Left ventricle myocardium superior (tissue), 1 donor: ENCODE measurements at places on chromosomes 16 and 17. TPM values are rescaled to one million over a fixed set of nuclear protein-coding genes. Genes with fewer than 3 reads are reported as not detected.

DNA sequence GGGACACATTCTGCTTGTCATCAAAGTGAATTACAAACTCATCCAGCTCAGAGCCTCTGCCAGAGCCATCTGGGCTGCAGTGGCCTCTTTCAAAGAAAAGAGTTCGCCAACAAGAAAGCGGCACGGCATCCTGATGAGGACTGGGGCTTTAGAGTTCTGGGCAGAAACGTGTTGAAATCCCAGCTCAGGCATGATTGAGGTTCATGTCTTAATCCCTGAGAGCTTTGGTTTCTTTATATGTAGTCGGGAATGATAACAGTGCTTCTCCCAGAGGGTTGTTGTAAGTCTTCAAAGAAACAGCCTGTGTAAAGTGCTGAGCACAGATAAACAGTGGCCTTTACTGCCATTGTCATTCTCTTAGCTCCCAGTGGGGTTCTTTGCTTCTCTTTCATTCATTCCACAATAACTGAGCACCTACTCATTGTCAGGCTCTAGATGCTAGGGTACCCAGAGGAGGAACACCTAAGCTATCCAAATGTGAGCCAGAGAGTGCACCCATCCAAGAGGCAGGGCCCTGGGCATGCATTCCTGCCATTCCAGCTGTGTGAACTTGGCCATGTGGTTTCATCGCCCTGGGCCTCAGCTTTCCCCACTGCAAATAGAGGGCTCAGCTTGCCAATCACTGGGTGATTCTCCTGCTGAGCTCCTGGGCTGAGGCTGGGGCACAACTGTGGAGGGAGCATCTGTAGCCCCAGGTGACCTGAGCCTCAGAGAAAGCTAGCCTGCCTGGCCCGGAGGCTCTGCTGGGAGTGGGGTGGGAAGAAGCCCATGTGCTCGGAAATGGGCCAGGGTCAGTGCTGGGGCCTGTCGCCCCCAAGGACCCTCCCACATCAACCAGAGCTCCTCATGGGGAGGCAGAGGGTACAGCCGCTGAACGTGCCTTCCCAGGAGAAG is 38.3 kb upstream of the CRHR1 start:
- DNase-seq: no peak

GRCh38 chr17:61127960-61128359 is 271.7 kb upstream of the TBX2 start:
- DNase-seq: no peak

DNA sequence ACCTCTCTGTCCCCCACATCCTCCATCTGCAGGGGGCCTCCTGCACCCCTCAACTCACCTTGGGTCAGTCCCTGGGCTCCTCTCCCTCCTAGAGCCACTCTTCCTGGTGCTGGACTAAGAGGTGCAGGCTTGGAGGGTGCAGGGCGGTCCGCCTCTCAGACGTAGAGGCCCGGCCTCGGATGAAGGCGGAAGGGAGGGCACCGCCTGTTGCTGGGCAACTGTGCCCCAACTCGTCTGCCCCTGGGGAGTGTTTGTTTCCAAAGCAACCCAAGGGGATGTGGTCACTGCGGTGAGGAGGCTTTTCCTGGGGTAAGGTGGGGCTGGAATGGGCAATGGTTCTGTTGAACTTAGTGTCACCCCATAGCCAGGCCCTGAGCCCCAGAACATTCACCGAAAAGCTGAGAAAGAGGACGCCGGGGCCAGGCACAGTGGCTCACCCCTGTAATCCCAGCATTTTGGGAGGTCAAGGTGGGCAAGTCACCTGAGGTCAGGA is at the start of gene C16orf54:
C16orf54 (minus strand) TSS at position 138 of the 493 bp plus-strand sequence. CDS start 1,039 bp downstream, outside the sequence.
- DNase-seq: peak; percentile 77

DNA sequence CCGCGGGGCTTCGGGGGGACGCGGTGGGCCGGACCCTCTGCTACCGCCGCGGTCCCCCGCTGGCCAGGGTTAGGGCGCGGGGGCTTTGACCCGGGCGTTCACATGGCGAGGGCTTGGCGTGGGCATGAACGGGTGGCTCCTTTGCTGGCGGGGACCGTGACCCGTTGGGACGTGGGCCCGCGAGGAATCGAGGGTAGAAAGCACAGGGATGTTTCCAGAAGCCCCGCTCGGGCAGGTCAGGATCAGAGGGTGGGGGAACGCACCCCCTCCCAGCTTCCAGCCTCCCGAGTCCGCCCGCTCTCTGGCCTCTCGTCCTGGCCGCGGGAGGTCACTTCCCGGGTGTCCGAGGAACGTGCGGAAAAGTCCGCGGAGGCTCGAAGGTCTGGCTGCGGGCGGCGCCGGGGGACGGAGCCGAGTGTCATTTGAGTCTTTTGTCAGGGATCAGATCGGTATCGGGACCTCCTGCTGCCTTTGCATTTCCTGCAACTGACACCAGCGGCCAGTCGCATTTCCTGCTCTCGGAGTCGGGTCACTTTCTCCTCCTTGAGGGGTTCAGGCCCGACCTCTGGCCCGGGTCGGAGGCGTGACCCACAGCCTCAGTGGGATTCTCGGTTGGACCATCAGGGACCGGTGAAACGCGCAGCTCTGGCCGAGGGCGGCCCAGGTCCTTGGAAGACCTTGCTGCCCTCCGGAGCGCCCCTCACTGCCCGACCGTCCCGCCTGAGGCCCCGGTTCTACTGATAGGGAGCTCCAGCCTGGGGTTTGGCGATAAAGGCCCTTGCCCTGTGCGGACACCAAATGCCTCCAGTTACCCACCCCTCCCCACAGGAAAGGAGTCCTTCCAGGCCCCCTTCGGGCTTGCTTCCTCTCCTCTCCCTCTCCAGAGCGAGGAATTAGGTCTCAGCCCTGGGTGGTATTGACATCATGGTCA is 702 bp upstream of the WNT3 start:
- no peak for DNase-seq

DNA sequence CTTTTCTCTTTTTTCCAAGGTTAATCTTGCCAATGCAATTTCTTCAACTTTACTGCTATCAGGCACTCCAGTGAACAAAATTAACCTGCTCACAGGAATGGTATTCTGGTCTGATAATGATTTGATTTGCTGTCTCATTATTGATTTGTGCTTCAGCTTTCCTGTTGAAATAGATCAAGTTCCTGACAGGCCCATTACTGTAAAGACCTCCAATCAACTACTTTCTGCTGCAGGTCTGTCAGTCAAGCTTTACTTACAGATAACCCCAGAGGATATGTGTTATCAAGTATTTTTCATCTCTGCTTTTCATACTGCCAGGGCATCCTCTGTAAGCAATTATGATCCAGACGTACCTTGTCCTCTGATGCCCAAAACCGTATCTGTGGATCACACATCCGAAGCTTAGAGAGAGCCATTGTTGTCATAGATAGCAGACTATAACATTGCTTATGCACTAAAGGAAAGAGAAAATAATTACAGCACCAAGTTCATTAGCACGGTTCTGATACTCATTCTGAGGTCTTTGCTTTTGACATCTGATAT is 215.6 kb downstream of the PHKB start:
- no peak for DNase-seq

CHTF18 gene
- total RNA-seq: 6.6 TPM

DNA sequence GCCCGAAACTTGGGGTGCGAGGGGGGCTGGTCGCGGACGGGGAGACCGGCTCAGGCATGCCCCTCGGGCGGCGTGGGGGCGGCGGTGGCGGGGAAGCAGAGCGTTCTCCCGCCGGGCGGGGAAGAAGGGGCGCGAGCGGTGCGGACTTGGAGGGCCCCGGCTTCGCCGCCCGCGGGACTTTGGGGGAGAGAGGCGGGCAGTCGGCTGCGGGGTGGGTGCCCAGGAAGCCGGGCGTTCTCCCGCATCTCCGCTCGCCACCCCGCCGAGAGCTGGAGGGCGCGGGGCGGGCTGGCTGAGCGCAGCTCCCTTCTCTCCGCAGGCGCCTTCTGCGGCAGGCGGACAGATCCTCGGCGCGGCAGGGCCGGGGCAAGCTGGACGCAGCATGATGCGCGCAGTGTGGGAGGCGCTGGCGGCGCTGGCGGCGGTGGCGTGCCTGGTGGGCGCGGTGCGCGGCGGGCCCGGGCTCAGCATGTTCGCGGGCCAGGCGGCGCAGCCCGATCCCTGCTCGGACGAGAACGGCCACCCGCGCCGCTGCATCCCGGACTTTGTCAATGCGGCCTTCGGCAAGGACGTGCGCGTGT is 772 bp downstream of the NTN1 start:
- DNase-seq: peak; percentile 69

- no peak for DNase-seq
These were observed 9.9 kb downstream of the MFSD11 start for GRCh38 chr17:76747716-76748363.

- no peak for DNase-seq
These were observed 13.4 kb upstream of the PLLP start for GRCh38 chr16:57297856-57298255.

DNA sequence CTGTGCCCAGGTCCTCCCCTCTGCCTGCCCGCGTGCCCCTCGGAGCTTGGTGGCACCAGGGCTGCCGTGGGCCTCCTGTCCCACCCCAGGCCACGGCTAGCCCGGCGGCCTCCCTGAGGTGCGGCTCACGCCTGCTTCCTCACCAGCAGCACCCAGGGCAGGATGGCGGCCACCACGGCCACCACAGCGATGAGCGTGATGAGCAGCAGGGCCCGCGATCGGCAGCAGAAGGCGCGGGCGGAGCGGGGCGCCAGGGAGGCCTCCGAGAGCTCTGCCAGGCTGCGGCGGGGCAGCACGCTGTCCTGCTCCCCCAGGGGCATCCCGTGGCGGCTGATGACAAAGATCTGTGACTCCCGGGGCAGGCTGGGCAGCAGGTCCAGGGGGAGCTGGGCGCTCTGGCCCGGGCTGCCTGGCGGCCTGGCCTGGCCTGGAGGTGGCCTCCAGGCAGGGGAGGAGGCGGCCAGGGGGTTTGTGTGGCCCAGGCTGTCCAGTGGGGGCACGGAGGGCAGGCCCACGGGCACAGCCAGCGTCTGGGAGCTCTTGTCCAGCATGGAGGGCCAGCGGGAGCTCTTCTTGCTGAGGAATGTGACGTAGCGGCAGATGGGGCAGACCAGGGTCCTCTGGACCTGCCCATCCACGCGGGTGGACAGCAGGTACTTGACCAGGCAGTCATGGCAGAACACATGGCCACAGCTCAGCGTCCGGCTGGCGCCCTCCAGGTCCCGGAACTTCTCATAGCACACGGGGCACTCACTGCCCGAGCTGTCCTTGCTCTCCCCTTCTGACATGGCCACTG is 4.8 kb downstream of the RNF222 start:
- no peak for DNase-seq

TSR1 gene
- total RNA-seq: 23.3 TPM

G6PC1 gene
- not detected for total RNA-seq

KIF18B gene
- 3.2 TPM for total RNA-seq

GRCh38 chr17:82457929-82458178 is 687 bp upstream of the NARF start:
- DNase-seq: no peak

DNA sequence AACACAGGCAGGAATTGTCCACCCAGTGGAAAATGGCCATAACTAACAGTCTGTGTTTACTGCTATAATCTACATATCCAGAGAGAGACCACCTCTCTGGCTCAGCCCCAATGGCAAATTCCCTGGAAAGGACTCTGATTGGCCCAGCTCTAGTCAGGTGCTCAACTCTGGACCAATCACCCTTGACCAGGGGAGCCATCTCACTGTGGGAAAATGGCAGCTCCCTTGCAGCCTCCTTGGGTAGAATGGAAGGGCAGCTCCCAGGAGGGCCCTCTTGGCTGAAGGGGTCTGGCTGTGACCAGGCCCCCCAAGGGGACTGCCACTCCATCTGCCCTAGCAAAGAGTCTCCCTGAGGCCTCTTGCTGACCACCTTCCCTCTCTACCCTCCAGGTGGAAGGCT is 3.1 kb downstream of the ALOX15B start:
- DNase-seq: no peak

- DNase-seq: no peak
These were observed 184.7 kb downstream of the SOX9 start for GRCh38 chr17:72305472-72305871.

DNA sequence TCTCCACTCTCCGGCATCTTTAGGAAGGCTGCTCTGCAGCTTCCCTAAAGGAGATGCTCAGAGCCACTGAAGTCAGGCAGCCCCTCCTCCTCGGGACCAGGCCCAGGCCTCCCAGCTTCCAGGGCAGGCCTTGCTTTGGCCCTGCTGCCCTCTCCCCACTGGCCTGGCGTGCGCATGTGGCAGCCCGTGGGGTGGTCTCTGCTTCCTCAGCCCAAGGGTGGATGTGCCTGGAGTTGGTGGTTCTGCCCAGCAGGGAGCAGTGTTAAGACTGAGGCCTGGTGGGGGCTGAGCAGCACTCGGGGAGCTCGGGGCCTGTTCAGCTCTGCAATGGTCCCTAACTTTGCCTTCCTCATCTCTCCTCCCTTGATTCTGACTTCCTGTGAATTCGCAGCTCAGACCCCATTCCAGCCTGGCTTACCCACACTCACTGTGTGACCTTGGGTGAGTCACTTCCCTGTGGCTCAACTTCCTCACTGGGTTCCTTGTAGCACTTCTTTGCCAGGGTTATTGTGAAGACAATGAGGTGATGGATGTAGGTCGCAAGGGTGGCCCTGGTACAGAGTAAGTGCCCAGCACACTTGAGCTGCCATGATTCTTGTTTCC is 63.2 kb downstream of the NKD1 start:
- DNase-seq: no peak

NPIPA2 gene
- total RNA-seq: 3.4 TPM
